Subcutaneous adipose tissue (tissue), 4 donors: ENCODE measurements at places on chromosomes 4 and X. TPM values are rescaled to one million over a fixed set of nuclear protein-coding genes. Genes with fewer than 3 reads are reported as not detected.

The CT45A7 gene
- not detected for total RNA-seq

The EMCN gene
- total RNA-seq, result 45.8 TPM

The TRMT44 gene
- 37.1 TPM for total RNA-seq

The BEND4 gene
- total RNA-seq, result not detected

The BMPR1B gene
- 0.17 TPM for total RNA-seq

The USO1 gene
- total RNA-seq, result 74.3 TPM

The CCNG2 gene
- 86.1 TPM for total RNA-seq

The FAM241A gene
- 7.8 TPM for total RNA-seq

The HSFX2 gene
- not detected for total RNA-seq

The USP17L13 gene
- total RNA-seq, result not detected

The DDX60 gene
- total RNA-seq, result 20.4 TPM

The RIPPLY1 gene
- not detected for total RNA-seq

The MAGEA8 gene
- total RNA-seq, result not detected

The CYSLTR1 gene
- 4.1 TPM for total RNA-seq

The QDPR gene
- total RNA-seq, result 19.2 TPM

The TMEM156 gene
- total RNA-seq, result 1.0 TPM

The BBS12 gene
- 1.5 TPM for total RNA-seq

The SMPX gene
- total RNA-seq, result not detected

The ASB11 gene
- total RNA-seq, result not detected

The IL2RG gene
- 40.3 TPM for total RNA-seq

The TMEM154 gene
- total RNA-seq, result 0.38 TPM

The STS gene
- total RNA-seq, result 21.1 TPM
